ENCODE measurements at places on chromosomes 5 and 9.

DNA sequence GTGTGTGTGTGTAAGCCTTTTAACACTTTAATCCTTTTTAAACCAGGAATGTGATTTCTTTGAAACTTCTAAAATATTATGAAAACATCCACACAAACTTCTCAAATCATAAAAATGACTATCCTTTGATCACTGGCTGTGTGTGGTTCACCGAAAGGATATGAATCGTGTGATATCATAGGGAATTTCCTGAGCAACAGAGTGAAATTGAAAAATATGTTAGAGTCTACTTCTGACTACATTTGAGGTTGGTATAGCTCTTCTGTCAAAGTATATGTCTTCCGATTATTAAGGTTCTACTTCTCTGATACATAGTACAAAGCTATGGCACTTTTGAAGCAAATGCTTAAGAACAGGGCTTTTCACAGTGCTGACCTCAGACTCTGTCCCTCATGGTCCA, 40.3 kb downstream of the RGMB start:
- DNase-seq = no peak

DNA sequence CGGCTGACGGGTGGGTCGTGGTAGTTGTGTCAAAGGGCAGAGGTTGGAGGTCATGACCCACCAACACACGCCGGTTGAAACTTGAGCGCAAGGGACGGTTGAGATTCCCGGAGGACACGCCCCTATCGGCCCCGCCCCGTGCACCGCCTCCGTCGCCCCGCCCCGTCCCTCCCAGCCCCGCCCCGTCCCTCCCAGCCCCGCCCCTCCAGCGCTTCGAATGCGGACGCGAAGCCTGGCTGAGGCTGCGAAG, 226 bp upstream of the RANBP17 start:
- no peak for DNase-seq

GRCh38 chr9:18666348-18666747, 192.4 kb downstream of the ADAMTSL1 start:
- DNase-seq = no peak

DNA sequence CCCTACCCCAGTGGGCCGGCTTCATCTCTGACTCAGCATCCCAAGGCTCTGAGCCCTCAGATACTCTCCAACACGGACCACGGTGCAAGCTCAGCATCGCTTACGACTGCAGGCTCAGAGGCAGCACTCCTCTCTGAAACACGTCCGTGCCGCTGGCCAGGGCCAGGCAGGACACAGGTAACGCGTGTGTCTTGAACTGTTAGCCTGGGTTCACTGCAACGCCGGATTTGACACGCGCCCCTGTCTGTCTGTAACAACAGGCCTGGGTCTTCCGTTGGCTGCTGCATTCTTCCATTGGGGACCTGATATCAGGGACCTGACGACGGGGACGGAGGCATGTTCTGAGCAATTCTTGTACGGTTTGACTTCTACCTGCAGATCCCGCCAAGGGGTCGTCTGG, 6.4 kb downstream of the SLC6A3 start:
- DNase-seq = no peak

DNA sequence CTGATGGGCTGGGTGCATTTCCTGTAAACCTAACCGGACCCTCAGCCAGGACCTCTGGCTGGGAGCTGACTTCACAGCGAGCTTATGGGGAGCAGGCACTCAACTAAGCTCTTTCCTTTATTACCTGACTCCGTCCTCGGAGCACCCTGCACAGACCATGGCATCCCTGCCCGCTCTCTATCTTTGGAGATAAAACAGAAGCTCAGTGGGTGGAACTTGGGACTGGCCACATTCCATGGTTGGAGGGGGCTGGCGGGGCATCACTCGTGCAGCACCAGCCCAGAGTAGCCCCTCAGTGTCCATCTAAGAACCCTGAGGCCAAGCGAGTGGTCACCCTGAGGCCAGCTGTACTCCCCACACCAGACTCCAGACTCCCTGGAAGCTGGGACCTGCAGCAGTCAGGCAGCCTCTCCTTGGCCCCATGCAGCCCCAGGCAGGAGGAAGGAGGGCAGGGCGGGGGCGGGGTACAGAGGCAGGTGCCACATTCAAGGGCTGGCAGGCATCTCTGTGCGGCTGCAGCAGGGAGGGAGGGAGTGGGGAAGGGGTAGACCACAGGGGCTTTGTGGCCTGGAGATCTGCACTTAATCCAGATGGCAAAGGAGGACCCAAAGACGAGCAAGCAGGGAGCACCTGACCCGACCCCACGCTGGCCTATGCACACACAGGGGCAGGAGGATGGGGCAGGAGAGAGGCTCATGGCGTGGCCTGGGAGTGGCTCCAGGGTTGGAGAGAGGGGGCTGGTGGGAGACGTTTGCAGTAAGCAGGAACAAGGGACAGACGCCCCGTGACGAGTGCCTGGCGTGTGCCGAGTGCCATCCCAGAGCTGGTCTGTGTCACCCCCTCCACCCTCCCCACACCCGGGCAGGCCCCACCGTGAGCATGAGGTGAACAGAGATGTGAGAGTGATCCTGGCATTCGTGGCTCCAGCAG, 26.1 kb downstream of the GLT6D1 start:
- DNase-seq = no peak

GRCh38 chr5:59328709-59329296, 564.7 kb downstream of the PDE4D start:
- DNase-seq = no peak

GRCh38 chr9:104319685-104320084, 184.4 kb upstream of the OR13F1 start:
- no peak for DNase-seq

DNA sequence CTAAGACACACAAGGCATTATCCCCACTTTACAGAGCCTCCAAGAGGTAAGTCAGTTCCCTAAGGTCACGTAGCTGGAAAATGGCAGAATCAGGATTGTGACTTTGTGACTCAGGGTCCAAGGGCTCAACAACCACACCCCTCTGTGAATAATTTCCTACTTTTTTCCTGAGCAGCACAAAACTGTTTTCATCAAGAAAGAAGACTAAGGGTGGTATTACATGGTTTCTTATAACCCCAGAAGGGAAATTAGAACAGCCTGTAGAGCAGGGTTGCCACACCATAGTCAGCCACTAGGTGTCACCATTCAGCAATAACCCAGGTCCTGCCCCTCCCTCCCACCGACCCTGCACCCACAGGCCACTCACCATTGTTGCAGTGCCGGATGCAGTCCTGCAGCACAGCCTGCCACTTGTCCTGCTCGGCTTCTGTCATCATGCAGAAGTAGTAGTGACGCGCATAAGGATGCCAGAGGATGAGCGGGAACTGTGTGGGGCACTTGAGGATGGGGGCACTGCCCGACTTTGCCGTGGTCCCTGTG, 72.1 kb downstream of the LRSAM1 start:
- no peak for DNase-seq

- no peak for DNase-seq
These were observed 1.2 kb downstream of the RPS14 start for GRCh38 chr5:150448334-150448733.

DNA sequence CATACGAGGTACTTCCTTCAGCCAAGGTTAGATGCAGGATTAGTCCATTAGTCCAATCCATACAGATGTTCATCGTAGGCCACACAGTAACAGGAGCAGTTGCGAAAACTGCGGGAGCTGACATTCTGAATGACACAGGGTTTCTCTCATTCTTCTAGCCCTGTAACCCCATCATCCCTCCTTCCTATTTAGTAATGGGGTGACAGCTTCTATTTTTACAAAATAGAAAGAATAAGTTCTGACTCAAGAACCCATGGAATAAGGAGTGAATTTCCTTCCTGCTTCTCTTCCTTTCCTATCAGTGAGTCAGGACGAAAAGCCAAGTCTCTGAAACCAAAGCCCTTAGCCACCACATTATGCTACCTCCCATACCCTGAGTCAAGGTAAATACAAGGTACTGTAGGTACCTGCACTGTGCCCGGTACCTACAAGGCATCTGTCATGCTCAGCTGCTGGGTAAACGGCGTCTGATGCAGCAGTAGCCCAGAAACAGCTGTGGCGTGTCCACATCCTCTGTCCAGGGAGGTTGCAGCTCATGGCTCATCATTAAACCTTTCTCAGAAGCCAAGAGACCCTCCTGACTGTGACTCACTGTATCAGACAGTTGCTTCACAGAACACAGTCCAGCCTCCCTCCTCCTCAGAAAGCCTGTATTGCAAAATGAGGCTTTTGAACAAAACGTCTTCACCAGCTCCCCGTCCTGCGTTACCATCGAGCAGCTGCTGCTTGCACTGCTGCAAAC, 84.2 kb downstream of the ESM1 start:
- no peak for DNase-seq

- no peak for DNase-seq
These were observed 1.5 kb upstream of the DEPDC1B start for GRCh38 chr5:60701321-60701968.

GRCh38 chr9:4548811-4549725, 58.8 kb downstream of the SLC1A1 start:
- no peak for DNase-seq

- DNase-seq = no peak
These were observed 319.1 kb downstream of the GLIS3 start for GRCh38 chr9:3980771-3981170.

DNA sequence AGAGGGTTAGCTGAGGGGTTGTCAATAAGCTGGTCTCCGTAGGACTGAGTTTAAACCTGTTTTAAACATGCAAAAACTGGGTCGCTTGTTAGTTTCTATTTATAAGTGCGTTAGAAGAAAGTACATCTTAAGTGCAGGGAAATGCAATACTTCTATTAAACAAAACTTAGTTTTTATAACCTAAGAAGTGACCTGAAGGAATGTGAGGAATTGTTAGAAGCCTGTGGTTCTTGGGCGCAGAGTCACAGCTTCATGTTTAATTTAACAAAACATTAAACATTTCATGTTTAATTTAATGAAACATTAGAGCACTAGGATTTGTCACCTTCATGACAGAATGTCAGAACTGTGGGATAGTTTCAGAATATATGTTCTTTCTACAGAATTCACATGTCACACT, 469.2 kb upstream of the WWC1 start:
- DNase-seq = no peak

GRCh38 chr9:17907779-17908508, 329.1 kb downstream of the SH3GL2 start:
- no peak for DNase-seq

DNA sequence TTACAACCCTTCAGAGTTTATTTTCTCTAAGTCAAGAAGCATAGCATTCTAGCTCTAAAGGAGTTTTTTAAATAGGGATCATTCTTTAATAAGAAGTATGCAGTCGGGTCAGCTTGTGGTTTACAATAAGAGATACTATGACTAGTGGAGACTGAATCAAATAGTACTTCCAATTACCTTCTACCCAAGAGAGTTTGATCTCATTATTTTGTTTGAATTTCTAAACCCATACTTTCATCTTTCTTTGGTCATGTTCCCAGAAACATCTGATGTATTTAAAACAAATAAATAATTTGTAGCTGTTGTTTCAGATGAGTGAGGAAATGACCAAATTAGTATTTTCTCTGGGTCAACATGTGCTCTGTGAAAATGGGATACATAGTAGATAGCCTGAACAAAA, 160.2 kb upstream of the CDH6 start:
- no peak for DNase-seq
